ENCODE measurements at places on chromosomes 4 and X.

DNA sequence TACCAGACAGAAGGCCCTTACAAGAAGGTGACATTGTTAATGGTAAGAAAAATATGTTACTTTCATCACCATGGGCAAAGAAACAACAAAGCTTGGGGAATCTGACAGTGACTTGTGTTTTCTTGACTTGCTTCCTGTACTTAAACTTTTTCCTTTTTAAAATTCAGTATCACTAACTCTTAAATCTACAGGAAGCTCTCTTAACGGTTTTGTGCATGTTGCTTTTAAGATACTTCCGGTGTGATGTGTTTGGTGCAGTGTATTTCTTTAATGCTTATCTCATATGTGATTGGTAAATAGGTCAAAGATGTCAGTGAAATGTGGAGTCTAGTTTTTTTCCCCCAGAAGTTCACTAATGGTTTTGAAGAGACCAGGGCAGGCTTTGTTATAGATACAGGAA, 45.2 kb downstream of the ADH5 start:
- no peak for DNase-seq

GRCh38 chrX:155632431-155633100, 19.8 kb upstream of the TMLHE start:
- DNase-seq = peak; percentile 28

GRCh38 chr4:126890994-126891393, 741.8 kb upstream of the INTU start:
- DNase-seq = no peak

- DNase-seq = no peak
These were observed 103.0 kb downstream of the SYNPO2 start for GRCh38 chr4:118991686-118992085.

DNA sequence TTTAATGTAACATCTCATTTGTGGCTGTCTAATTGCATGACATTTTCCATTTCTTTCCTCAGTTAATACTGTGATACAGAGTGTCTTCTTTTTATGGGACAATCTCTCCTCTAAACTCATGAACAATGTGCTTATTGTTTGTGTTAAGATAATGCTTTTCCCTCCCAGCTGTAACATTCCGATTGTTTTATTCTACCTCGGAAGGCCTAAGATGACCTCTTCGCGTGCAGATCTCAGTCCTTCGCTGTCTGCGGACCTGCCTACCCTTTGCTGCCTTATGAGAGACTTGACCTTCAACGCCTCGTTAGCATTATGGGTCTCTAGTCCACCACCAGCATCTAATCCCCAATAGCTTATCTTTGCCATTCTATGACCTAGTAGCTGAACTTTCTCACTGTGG, 29.8 kb upstream of the ZFP42 start:
- DNase-seq = no peak

DNA sequence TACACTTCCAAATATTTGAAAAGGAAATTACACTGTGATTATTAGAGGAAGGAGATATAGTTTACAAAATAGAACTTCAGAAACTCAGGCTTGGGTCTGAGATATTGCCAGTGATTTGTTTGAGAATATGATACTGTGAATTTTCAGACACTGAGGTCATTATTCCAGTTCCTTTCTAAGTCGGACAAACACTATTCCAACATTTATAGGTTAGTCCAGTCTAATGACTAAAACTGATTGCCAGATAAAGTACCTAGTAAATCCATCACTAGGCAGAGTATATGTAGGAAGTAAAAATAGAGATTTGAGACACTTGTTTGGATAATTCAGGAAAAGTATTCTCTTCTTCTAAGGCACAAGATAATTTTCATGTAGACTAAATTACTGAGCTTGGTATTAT, 13.2 kb downstream of the MTTP start:
- no peak for DNase-seq

GRCh38 chrX:101025126-101025525, 26.8 kb downstream of the TRMT2B start:
- peak; percentile 46 for DNase-seq

- DNase-seq = no peak
These were observed 26.7 kb upstream of the PLAC1 start for GRCh38 chrX:134684956-134685355.

GRCh38 chr4:123133397-123134050, 211.1 kb upstream of the NUDT6 start:
- no peak for DNase-seq

- no peak for DNase-seq
These were observed 157.1 kb upstream of the LNX1 start for GRCh38 chr4:53748328-53748772.

GRCh38 chrX:136839196-136839595, 41.3 kb downstream of the RBMX start:
- no peak for DNase-seq

DNA sequence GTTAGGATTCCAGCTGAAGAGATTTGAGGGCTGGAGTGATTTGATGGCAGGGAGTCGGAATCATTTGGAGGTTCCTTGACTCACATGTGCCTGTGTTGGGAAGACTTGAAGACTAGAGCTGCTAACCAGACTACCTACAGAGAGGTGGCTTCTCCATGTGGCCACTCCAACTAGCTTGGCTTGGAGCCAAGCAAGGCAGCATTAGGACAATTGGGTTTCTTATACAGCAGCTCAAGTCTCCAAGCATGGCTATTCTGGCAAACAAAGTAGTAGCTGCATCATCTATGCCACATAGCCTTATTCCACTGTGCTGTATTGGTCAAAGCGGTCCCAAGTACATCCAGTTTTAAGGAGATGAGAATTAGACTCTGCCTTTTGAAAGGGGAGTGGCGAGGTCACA, 171.7 kb upstream of the SLC4A4 start:
- DNase-seq = no peak

GRCh38 chr4:81217779-81218178, 2.8 kb upstream of the PRKG2 start:
- no peak for DNase-seq

DNA sequence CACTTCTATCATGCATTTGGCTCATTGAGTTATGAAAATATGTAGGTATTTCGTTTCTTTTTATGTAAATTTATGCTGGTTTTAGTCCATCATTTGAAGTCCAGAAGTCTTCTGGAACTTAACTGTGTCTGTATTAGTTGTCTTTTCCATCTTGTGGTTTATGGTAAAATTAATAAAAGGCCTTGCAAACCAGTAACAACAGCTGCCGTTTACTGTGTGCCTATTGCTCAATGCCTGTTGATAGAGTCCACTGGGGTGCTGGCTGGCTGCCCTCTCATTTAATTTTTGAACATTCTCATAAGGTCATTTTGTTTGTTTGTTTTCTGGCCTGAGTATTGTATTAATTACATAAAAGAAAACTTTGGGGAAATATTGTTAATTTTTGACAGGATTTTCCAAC, 98.0 kb downstream of the NAA11 start:
- no peak for DNase-seq

GRCh38 chr4:67460574-67460973, 84.7 kb downstream of the CENPC start:
- no peak for DNase-seq

DNA sequence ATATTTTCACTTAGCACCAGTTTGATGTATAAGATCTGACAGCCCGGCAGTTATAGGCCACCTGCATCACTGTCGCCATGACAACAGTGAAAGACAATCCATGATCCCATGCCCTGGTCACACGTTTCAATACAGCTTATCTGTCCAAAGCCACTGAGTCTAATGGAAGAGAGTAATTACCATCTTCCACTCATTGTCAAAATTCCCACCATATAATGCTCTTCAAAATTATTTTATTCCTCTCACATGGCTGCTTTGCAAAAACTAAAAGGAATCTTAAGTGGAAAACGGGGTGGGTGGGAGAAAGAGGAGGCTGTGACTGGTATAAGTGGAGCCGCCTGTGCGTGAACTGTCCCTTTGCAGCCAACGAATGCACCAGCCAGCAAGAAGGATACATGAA, 44.2 kb downstream of the MAML3 start:
- DNase-seq = no peak

- peak; percentile 1 for DNase-seq
These were observed 28.7 kb upstream of the STOX2 start for GRCh38 chr4:183876268-183876934.

- DNase-seq = no peak
These were observed 43.0 kb upstream of the TAPT1 start for GRCh38 chr4:16269240-16269639.

GRCh38 chr4:54498661-54499111, 159.1 kb upstream of the KIT start:
- DNase-seq = peak; percentile 64

- DNase-seq = peak; percentile 74
These were observed 12.1 kb upstream of the COPS4 start for GRCh38 chr4:83022724-83023450.

DNA sequence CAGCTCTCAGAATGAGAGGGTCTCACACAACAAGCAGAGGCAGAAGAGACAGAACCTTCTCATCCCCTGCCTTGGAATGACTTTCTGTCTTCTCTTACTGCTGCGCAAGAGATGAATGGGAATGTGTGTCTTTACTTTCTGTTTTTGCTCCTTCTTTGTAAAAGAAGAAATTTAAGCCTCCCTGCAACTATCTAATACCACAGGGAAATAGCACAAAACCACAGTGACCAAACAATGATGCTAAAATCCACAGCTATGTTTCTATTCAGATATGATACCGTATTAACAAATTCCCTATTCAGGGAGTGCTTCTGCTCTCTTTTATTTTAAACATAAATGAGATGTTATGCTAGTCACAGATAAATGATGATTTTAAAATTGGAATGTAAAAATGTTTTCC, 173.8 kb upstream of the RAI2 start:
- DNase-seq = no peak

DNA sequence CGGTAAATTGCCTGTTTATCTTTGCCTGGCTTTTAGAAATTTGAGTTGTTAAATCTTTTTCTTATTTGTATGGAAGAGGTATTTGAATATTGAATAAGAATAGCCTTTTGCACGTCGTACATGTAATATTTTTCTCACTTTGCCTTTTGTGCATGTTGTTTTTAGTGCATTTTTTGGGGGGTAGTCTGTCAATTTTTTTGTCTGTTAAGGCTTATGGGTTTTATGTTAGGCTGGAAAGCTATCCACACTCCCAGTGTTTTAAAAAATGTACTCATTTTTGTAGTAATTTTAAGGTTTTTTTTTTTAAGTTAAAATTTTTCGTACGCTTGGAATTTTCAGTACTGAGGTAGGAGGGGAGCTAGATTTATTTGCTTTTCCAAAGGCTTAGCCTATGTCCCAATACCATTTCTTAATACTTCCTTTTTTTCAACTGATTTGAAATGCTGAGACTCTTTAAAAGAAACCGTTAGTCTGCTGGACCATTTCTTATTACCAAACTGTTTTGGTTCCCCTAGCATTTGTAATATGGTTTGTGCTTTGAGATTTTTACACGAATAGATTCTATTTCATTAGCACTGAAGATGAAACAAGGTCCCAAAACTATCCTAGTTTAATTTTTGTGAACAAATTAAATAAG, 1.3 kb downstream of the HERC5 start:
- DNase-seq = no peak

GRCh38 chr4:167918077-167918476, 174.3 kb upstream of the ANXA10 start:
- no peak for DNase-seq

GRCh38 chr4:186593587-186593973, 38.2 kb upstream of the MTNR1A start:
- no peak for DNase-seq

DNA sequence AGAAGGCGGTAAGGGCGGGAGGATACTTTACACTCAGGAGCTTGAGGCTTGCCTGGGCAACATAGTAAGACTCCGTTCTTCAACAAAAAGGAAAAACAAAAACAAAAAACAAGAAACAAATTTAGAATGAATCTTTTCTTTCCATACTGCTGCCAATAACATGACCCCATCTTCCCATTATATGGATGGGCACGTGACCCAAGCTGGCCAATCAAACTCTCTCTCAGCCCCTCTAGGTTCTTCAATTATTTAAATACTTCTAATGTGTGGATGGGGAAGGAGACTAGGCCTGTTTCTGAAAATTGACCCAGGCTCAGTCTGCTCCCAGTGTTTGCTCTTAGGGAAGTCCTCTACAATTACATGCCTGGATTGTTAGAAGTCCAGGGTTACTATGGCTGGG, 22.2 kb upstream of the ATP6AP2 start:
- no peak for DNase-seq

DNA sequence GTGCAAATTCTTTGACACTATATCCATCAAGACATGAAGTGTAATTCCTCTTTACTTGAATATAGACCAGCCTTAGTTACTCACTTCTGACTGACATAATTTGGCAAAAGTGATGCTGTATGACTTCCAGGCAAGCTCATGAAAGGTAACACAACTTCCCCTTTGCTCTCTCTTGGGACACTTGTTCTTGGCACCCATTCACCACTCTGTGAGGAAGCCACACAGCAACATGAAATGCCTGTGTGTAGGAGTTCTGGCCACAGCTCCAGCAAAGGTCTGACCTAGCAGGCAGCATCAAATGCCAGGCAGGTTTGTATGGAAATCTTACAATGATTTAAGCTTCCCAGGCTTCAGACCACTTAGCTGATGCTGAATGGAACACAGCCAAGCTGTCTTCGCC, 280.3 kb downstream of the PDHA2 start:
- no peak for DNase-seq

DNA sequence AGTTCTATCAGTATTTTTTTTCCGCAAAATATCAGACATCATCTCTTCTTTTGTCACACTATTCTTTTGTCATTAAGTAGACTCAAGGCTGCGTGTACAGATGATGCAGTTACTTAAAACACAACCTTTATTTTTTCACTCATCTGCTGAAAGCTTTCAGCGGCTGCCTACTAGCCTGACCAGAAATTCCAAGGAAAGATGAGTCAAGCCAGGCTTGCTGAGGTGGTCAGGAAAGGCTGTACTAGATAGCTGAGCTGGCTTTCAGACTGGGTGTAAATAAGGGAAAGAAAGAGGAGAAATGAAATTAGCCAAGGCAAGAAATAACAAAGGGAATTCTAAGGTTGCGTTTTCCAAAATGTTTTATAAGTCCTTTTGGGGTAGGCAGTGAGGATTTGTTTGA, 17.9 kb downstream of the STK26 start:
- DNase-seq = peak; percentile 61

DNA sequence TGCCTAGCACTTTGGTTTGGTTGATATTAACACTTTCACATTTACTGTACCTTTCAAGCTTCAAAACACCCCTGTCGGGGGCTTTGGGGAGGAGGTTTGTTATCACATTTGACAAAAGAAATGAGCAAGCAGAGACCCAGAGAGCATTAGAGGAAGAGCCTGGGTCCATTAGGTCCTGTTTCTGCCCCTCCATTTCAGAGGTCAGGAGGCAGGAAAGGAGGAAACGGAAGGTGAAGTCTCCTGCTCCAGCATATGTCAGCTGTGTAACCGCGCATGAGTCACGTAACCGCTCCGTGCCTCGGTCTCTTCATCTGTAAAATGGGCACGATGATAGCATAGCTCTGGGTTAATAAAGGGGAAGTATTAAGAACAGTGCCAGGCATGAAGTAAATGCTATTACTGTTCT, 201.9 kb upstream of the BCOR start:
- DNase-seq = no peak
